CD4-positive, alpha-beta T cell treated with Interleukin-2 at 100 ng/mL for 4 hours (primary cell): ENCODE measurements at places on chromosomes 12 and 14.
A peak's percentile ranks its signal among the peaks of the same experiment; 100 is the strongest.

DNA sequence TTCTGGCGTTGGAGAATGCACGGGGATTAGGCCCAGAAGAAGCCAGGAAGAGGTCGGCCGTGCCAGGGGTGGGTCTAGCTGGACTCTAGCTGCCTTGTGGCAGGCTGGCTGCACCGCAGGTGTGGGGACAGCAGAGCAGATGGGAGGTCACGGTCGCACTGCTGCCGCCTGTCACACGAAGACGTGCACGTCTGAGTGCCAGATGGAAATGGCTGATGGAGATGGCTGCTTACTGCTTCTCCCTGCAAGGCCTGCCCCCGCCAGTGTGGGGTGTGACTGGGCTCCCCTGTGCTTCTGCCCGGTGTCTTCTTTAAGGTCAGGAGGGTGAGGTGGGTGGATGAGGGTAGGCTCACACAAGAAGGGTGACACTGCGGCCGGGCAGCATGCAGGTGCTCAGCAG is 79.0 kb downstream of the MOK start:
- DNase-seq: no peak

DNA sequence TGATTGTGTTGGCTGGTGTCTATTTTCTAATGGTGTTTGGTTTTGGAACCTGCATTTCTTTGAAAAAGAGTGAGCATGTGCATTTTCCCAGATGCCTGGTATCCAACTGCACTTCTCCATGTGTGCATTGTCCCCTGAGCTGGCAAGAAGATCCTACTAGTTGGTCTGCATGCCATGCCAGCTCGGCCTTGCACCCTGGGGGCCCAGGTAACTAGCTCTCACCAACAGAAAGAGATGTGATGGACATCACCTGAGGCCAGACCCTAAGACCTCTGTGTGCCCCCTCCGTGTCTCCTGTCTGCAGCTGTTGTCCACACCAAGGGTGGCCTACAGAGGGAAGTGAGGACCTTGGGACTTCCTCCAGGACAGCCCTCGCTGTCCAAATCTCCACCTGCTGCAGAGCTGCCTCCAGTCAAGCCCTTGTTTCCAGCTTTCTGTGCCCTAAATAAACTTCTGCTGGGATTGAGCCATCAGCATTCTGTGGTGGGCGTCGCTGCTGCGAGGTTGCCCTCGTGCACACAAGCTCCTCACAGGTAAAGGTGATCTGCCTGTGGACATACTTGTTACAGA is 30.1 kb upstream of the GPR132 start:
- DNase-seq: no peak

DNA sequence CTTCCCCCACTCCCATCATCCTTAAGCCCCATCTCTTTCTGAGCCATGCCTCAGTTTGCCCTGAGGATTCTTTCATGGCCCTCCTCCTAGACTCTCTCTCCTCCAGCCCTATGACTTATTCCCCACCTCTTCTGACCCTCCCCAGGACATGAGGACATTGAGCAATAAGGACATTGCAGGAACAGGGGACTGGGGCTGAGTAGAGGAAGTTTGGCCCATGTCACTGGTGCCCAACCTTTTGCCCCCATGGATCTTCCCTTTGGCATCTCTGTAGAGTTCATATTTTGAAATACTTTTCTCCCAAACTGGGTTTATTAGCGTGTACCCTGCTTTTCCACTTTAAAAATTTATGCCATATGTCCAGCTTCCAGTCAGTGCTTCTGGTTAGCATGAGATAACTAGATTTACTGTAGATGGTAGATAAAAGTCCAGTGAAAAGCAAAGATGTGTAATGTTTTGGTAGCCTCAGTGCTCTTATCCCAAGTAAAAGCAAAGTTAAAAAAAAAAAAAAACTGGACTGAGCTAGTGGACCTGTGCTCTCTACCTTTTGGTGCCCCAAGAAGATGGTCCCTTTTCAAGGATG is 6.1 kb upstream of the LRP1-AS start:
- DNase-seq: no peak

- no peak for DNase-seq
These were observed 34.2 kb downstream of the PCNX4 start for GRCh38 chr14:60125918-60126317.

GRCh38 chr12:55636853-55637252 is at the start of gene OR10P1:
OR10P1 (plus strand) TSS chr12:55636892; CDS start chr12:55636892, 0 bp downstream.
- DNase-seq: no peak

GRCh38 chr14:40252817-40253447 is 820.7 kb upstream of the FBXO33 start:
- DNase-seq: no peak

- no peak for DNase-seq
These were observed 28.5 kb upstream of the ANKRD9 start for GRCh38 chr14:102537981-102538601.

DNA sequence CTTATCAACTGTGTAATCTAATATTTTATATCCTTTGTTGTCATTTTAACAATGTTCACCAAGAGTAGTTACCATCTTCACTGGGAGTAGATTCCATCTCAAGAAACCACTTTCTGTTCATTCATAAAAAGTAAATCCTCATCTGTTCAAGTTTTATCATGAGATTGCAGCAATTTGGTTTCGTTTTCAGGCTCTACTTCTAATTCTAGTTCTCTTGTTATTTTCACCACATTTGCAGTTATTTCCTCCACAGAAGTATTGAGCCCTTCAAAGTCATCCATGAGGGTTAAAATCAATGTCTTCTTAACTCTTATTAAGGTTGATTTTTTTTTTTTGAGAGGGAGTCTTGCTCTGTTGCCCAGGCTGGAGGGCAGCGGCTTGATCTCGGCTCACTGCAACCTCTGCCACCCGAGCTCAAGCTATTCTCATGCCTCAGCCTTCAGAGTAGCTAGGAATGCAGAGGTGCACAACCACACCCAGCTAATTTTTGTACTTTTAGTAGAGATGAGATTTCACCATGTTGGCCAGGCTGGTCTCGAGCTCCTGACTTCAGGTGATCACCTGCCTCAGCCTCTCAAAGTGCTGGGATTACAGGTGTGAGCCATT is 276.6 kb downstream of the ACSS3 start:
- no peak for DNase-seq

DNA sequence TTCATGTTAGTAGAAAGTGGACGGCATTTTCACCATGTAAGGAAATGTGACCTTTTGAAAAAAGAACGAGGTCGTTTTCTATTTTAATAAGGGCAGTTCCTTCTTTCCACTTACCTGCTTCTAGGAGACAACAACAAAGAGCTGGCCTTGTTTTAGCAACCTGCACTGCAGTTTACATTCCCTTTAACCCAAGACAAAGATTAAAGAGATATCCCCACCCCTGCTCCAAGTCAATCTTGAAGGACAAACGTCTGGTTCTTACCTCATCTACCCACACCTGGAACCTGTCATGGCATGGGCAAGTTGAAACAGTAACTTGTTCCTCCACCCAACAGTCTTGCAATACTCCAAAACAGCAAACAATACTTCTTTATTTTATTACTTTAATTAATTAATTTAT is 32.7 kb downstream of the ZCCHC8 start:
- DNase-seq: no peak

DNA sequence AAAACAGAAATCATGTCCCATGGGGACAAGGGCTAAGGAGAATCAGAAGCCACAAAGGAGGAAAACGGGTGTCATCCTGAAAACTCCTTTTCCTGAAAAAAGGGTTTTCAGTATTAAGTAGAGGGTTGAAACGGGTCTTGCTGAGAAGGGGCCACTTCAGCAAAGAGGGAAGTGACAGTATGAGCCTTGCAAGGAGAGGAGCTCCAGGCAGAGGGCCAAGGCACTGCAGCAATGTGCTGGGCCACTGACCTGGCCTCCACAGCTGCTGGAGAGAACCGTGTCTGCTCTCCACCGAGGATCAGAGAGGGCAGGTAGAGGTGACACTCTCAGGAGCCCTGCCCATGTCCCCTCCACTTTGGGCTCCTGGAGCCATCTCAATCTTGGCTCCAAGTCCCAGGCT is 103.3 kb downstream of the NCOR2 start:
- no peak for DNase-seq

- no peak for DNase-seq
These were observed 109.4 kb upstream of the HIF1A start for GRCh38 chr14:61585598-61586543.

- peak; percentile 49 for DNase-seq
These were observed 60.2 kb upstream of the ATP2B1 start for GRCh38 chr12:89768586-89769482.

- DNase-seq: no peak
These were observed 98.9 kb downstream of the ZFP36L1 start for GRCh38 chr14:68693926-68694325.

- peak; percentile 19 for DNase-seq
These were observed 72.4 kb upstream of the USP44 start for GRCh38 chr12:95623554-95624170.

DNA sequence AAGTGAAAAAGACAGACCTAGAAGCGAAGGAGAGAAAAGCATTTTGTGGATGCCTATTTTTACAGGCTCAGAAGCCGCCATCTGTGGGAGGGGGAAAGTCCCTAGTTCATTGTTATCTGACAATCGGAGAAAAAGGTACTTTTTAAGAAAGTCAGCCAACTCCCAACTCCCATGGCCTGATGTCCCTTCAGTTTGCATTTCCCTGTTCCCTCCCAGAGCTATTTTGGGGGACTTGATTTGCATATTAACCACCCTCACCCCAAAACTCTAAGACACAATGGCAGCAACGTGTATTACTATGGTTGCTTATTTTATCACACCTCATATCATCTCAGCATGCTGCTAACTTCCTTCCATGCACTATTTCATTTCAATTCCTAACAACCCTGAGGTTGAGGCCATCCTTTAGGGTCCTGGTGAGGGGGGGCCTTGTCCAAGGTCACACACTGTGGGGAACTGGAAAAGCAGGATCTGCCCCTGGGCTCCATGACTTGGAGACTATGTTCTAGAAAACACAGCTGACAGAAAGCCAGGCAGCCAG is 18.7 kb downstream of the HVCN1 start:
- peak; percentile 28 for DNase-seq

- DNase-seq: no peak
These were observed 6.4 kb downstream of the CD69 start for GRCh38 chr12:9754099-9754927.

DNA sequence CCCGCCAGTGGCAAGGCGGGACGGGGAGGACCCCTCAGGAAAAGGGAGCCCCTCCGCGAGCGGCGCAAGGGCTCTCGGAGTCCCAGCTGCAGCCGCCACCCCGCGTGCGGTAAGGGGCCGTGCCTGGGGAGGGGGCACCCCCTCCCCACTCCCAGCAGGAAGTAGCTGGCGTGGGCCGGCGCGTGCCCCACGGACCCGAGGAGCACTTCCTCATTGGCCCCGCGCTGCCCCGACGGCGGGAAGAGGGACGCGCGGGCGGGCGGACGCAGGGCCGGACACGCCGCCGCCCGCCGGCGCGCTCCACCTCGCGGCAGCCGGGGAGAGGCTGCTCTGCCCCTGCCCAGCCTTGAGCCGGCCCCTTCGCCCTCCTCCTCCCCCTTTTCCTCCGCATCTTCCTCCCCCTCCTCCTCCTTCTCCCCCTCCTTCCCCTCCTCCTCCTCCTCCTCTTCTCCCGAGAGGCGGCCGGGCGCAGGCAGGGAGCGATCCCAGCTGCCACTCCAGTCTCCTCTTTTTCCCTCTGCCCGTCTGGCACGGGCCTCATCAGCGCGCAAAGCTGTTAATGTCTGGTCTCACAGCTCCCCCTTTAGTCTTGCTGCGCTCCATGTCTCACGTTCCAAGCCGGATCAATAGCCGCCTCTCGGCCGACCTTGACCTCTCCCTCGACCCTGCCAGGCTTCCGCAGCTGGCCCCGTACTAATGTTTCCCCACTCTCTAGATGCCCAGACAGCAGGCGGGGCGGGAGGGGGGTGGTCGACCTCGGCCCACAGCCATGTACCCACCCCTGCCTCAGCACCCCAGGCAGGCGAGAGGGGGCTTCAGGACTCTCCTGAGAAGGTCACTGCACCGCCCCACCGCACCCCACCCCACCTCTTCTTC is 2.6 kb upstream of the BCL11B start:
- DNase-seq: peak; percentile 72

DNA sequence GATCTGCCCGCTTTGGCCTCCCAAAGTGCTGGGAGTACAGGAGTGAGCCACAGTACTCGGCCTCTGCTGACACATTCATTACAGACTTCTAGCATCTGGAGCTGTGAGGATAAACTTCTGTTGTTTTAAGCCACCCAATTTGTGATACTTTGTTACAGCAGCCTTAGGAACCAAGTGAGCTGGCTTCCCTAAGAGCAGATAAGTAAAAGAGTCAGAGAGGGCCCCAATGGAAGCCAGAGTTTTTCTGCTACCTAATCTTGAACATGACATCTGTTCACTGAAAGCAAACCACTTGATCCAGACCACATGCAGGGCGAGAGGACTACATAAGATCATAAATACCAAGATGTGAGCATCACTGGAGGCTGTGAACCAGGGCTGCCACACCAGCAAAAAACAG is 3.7 kb upstream of the MAPKAPK5 start:
- DNase-seq: no peak

- DNase-seq: no peak
These were observed 13.6 kb upstream of the PAX9 start for GRCh38 chr14:36647824-36648753.

GRCh38 chr14:70282666-70283065 is 76.8 kb downstream of the COX16 start:
- no peak for DNase-seq

DNA sequence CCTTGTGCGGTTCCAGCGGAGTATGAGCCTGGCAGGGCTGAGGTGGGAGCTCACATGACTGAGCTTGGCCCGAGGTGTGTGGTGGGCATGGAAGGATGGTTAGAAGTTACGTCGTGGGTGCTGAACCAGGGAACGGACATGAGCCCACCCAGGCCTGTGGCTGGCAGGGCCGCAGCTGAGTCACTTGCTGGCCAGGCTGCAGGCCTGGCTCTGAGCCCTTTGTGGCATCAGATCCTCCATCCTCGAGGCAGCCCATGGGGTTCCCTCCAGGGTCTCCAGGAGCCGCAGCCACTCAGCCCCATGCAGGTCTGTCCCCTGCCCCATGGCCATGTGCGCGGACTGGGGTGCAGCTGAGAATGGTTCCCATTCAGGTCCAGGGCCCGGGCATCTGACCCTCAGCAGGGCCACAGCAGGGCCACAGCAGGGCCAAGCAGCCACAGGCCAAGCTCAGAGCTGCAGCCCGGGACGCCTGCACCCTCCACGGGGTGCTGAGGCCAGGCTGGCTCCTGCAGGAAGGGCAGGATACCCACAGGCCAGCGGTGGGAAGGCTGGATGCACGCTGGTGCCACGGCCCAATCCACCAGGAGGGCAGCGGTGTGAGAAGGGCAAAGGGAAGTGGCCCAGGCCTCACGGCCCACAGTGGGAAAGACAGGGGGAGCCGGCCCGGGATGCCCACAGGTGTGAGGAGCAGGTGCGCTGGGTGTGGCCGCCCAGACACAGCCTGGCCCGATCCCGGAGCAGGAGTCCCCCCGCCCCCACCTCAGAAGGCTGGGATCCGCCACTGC is 26.3 kb upstream of the ULK1 start:
- no peak for DNase-seq
